ENCODE measurements at places on chromosomes 2 and 18.

GRCh38 chr2:134206031-134206430 lies 47.8 kb upstream of the MGAT5 start:
- no peak for DNase-seq

GRCh38 chr18:37508207-37508606 lies 57.4 kb downstream of the CELF4 start:
- no peak for DNase-seq

GRCh38 chr2:140862181-140862580 lies 1268.6 kb downstream of the LRP1B start:
- DNase-seq: no peak

DNA sequence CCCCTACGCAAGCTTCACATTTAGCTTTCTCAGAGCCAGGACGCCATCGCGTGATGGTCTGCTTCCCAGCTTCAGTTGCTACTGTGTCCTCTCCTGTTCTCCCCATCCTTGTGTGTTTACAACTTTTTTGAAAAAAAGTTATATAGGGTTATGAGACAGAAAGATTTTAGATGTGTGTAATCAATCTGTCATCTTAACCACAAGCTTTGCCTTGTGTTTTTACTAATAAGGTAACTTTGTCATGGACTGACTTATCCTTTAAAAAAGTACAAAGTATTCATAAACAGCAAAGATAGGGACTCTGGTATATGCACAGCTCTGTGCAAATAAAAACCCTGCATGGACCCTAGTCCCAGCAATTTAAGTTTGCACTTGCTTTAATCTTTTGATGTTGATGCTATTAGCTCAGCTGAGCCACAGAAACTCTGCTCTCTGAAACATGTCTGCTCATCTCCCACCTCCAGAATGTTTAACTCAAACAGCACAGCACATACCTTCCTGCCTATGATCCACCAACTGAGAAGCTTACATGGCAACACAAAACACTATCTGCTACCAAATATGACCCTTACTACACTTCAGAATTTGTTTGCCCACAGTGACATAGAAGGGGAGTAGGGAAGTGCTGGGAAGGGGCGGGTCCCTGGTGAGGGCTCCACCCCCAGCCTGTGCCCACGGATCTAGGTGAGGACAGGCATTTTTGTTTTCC lies 42.7 kb downstream of the SAP130 start:
- no peak for DNase-seq

DNA sequence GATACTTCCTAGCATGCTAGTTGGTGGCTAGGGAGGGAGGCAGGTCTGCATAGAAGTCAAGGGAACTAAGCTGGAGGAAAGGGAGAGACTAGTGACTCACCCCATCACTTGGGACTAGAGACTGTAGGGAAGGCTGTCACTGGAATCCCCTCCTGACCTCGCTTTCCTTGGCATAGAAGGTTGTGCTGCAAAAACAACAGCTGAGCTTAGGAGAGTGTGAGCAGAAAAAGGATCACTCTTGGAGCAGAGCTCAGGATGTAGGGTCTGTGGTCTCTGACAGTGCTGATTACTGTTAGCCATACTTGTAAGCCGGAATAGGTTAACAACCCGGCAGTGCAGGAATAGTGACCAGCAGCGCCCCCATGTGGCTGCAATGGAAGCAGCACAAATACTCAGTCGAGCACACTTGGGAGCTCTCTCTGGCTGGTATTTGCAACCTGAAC lies 66.9 kb upstream of the SMAD2 start:
- peak; percentile 81 for DNase-seq

DNA sequence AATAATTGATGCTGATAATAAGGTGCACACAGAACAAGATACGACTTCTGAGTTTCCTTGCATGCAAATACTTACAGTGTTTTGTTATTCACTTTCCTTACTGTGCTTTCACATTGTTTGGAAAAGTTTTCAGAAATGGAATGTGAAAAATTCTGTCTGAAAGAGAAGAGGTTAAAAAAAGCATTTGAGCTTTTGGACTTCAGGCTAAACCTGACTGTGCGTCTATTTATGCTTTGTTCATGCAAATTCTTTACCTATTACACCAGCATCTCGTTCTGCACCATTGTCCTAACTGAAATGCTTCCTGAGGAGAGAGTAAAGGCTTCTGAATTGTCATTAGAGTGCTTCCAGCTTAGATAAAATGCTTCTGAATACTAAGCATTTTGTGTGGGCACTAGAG lies 61.4 kb downstream of the LHCGR start:
- DNase-seq: no peak

DNA sequence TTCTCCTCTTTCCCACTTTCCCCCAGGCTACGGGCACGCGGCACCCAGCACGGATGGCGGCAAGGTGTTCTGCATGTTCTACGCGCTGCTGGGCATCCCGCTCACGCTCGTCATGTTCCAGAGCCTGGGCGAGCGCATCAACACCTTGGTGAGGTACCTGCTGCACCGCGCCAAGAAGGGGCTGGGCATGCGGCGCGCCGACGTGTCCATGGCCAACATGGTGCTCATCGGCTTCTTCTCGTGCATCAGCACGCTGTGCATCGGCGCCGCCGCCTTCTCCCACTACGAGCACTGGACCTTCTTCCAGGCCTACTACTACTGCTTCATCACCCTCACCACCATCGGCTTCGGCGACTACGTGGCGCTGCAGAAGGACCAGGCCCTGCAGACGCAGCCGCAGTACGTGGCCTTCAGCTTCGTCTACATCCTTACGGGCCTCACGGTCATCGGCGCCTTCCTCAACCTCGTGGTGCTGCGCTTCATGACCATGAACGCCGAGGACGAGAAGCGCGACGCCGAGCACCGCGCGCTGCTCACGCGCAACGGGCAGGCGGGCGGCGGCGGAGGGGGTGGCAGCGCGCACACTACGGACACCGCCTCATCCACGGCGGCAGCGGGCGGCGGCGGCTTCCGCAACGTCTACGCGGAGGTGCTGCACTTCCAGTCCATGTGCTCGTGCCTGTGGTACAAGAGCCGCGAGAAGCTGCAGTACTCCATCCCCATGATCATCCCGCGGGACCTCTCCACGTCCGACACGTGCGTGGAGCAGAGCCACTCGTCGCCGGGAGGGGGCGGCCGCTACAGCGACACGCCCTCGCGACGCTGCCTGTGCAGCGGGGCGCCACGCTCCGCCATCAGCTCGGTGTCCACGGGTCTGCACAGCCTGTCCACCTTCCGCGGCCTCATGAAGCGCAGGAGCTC lies 35.4 kb downstream of the KCNK3 start:
- DNase-seq: peak; percentile 49

GRCh38 chr2:44972771-44973535 lies 31.5 kb downstream of the SIX3 start:
- DNase-seq: no peak

- no peak for DNase-seq
These were observed 20.8 kb upstream of the MTCL1 start for GRCh38 chr18:8684577-8684976.

DNA sequence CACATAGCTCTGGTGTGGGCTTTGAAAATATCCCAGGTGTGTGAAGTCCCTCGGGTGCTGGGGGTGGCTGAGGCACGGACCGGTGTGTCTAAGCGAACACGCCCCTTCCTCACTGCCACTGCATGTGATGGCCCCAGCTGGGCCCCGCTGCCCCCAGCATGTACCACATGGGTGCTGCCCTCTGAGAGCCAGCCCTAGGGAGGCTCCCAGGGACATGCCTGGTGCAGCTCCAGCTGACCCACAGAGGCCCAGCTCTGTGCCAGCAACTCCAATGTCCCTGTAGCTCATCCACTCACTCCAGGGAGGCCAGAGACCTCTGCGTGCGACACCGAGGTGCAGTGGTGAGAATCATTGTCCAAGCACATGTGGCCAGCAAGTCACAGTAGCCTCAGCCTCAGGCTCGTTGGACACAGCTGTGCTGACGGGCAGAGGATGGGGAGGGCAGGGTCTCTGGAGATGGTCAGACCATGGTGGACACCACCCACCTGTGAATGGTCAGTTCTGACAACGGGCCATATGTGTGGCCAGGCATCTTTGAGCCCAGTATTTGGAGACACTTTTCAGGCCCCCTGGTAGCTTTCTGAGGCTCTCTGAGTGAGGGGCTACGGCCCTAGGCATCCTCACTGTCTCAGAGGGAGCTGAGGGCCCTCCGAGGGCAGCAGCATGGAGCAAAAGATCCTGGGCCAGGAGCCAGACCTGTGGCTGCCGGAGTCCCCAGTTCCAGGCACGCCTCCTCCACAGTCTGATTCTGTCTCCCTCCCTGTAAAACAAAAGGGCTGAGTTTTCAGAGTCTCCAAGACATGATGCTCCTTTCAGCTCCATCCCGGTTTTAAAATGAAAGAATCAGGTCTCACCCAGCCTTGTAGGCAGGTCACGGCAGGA lies 220.7 kb downstream of the NDUFA10 start:
- DNase-seq: peak; percentile 11

DNA sequence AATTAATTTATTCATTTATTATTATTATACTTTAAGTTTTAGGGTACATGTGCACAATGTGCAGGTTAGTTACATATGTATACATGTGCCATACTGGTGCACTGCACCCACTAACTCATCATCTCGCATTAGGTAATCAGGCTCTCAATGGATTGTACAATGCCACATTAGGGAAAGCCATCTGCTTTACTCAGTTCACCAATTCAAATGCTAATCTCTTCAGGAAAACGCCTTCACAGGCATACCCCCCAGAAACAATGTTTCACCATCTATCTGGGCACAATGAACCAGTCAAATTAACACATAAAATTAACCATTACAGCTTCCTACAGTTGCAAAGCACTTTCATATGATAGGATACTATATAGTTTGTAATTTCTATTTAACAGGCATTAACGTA lies 84.8 kb upstream of the DNAJC10 start:
- DNase-seq: no peak

GRCh38 chr2:229417916-229418315 lies 146.8 kb upstream of the PID1 start:
- peak; percentile 56 for DNase-seq

- DNase-seq: no peak
These were observed 6.0 kb downstream of the TXNL1 start for GRCh38 chr18:56632070-56633022.

DNA sequence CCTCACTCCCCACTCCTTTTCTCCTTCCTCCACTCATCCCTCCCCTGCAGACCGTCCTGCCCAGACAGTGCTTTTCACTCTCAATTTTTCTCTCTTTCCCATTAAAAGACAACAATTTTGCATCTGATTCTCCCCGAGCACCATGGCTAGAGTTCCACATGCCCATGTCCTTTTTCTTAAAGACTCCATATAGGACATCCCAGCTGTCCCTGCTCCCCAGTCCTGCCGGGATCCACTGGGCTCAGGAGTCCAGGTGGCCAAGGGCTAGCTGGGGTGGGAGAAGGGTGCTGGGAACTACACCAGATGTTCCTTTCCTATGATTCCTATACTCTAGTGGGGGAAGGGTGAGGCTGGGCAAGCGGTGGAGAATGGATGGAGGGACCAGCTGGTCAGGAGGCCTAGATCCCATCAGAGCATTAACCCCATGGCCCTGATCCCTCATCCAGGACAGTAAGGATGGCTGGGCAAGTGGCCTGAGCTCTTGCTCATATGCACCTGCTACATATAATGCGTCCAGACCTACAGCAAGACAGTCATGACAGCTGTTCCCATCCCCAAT lies 52.8 kb upstream of the RMDN2 start:
- no peak for DNase-seq

GRCh38 chr2:33071591-33071990 lies 124.8 kb downstream of the LTBP1 start:
- no peak for DNase-seq

GRCh38 chr18:31204833-31205232 lies 42.2 kb upstream of the DSC1 start:
- no peak for DNase-seq

DNA sequence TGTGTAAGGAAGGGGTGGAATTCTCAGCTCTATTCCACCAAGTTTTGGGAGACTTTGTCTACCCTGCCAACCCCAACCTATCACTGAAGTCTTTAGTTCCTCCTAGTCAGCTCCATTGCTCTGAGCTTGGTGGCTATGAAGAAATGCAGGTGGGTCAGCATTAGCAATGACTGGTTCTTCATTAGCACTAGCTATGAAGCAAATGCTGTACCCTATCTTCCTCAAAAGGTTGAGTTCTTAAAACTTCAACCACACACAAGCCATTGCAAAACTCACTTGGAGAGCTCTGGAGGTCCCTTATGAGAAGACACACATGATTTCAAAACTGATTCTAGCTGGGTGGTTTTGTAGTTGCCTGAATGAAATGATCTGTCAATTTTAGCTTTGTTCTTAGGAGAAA lies 193.8 kb downstream of the IKZF2 start:
- DNase-seq: no peak

GRCh38 chr18:2846636-2847316 lies at the start of gene EMILIN2:
Gene EMILIN2, plus strand, starts transcription at chr18:2847006. Its CDS starts 183 bp downstream, at chr18:2847189.
- peak; percentile 64 for DNase-seq

DNA sequence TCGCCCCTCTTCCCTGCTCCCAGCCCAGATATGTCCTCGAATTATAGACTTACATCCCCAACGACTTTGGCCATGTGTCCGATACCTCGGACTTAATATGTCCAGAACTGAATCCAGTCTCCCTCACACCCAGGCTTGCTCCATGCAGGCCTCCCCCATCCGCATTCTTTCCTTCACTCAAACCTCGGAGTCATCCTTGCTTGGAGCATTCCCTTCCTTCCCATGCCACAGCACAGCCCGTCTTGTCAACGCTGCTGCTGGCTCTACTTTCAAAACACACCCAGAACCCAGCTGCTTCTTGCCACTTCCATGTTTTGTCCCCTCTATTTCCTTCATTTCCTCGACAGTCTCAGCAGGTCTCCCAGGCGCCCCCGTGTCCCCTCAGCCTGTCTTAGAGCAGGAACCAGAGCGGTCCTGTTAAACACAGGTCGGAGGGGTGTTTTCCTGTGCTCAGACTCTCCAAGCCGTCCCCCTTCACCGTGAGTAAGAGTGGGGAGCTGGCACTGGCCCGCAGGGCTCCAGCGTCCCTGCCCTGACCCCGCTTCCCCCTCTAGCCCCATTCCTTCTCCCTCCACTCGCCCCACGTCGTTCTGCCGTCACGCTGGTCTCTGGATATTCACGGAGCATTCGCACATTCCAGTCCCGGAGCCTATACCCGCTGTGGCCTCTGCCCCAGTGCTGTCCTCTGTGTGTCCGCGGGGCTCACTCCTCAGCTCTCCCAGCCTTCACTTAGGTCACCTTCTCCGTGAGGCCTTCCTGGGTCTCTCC lies 54.4 kb downstream of the VAPA start:
- DNase-seq: no peak

Data from H9 (cell line).